ENCODE measurements at places on chromosomes 1 and 21.

- DNase-seq = no peak
Measured at GRCh38 chr1:111515291-111516004, 12.0 kb upstream of the ADORA3 start.

DNA sequence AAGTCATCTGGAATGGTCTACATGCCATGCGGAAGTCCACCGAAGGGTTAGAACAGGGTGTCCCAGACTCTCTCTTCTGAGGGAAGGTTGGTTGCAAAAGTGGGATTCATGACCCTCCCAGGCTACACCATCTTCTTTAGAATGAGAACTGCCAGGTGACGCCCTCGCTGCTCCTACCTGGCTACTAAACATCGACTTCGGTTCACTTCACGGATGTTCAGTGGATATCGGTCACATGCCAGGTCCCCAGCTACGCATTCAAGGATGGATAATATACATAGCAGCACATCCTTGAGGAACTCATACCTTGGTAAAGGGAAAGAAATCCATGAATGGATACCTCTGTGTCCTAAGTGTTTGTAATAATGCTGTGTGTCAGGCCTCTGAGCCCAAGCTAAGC, 3.3 kb upstream of the OPTC start:
- no peak for DNase-seq

DNA sequence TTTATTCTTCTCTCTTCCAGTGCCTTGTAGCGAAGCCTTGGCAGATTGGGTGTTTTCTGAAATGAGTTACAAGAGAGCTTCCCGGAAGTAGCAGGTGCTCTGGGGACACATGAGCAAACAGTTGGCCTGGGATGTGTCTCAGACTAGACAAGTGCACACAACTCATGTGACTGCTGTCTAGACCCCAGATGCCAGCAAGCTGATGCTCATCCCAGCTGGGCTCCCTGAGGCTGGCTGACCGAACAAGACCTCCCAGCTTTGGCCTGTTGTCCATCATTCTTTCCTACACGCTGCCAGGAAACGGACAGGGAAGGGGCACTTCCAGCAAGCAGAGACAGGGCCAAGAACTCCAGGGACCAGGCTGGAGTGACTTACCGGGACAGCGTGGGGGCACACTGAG, 18.7 kb upstream of the CSF1 start:
- no peak for DNase-seq

GRCh38 chr1:195082183-195082582, 1526.1 kb downstream of the KCNT2 start:
- DNase-seq = no peak

- no peak for DNase-seq
Measured at GRCh38 chr1:197773856-197774255, 1.4 kb downstream of the DENND1B start.
